ENCODE measurements at places on chromosomes 11 and 22.

- no peak for DNase-seq
Observed at GRCh38 chr11:96221244-96222070, 121.5 kb downstream of the MAML2 start.

- DNase-seq, result no peak
Observed at GRCh38 chr22:46652081-46652846, 32.1 kb downstream of the GRAMD4 start.

- DNase-seq, result no peak
Observed at GRCh38 chr11:129458756-129459535, 83.3 kb downstream of the BARX2 start.

- DNase-seq, result no peak
Observed at GRCh38 chr11:69669486-69669885, 5.7 kb downstream of the LTO1 start.

- DNase-seq, result no peak
Observed at GRCh38 chr22:34904486-34904885, 161.5 kb upstream of the ISX start.

- DNase-seq, result no peak
Observed at GRCh38 chr11:112408517-112408916, 147.9 kb upstream of the PLET1 start.

- no peak for DNase-seq
Observed at GRCh38 chr22:46355369-46355995, 20.0 kb downstream of the TRMU start.

GRCh38 chr11:113265362-113265761 lies 49.0 kb upstream of the TTC12 start:
- no peak for DNase-seq

DNA sequence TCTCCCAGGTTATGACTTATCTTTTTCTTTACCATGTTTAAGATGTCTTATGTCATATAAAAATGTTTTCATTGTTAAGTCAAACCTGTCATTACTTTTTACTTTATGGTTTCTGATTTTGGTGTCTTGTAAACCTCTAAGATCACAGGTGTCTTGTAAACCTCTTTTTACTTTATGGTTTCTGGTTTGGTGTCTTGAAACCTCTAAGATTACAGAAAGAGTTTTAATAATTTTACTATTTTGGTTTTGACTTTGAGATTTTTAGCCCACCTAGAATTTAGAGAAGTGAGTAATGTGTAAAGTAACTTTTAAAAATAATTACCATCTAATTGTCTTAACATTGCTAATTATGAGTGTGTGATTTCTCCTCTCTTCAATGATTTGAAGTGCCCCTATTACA lies 2.6 kb downstream of the CSF2RB start:
- DNase-seq, result no peak

GRCh38 chr22:24247564-24248344 lies 2.9 kb upstream of the GGT5 start:
- peak; percentile 9 for DNase-seq

GRCh38 chr11:1006762-1007161 lies 29.8 kb downstream of the MUC6 start:
- DNase-seq, result no peak

- DNase-seq, result no peak
Observed at GRCh38 chr11:33376331-33377310, 119.4 kb downstream of the HIPK3 start.

DNA sequence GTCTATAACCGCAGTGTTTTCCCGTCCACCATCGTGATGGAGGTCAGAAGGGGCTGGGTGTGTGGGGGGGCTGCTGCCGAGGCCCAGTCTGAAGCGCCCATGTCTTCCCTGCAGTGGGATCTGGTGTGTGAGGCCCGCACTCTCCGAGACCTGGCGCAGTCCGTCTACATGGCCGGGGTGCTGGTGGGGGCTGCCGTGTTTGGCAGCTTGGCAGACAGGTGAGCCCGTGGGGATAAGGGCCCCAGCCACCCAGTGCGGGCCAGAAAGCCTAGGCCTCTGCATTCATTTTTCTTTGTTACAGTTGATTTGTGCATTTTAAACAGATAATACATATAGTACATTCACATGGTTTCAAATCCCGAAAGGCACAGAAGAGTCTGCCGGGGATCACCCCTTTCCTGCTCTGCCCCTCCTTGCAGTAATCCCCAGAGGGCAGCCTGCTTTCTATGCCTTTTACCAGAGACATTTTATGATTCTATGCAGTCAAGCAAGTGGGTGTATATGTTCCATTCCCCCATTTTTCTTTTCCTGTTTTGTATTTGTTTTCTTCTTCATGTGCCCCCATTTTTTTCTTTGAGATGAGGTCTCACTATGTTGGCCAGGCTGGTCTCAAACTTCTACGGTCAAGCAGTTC lies 32.6 kb downstream of the CAPN1 start:
- no peak for DNase-seq

DNA sequence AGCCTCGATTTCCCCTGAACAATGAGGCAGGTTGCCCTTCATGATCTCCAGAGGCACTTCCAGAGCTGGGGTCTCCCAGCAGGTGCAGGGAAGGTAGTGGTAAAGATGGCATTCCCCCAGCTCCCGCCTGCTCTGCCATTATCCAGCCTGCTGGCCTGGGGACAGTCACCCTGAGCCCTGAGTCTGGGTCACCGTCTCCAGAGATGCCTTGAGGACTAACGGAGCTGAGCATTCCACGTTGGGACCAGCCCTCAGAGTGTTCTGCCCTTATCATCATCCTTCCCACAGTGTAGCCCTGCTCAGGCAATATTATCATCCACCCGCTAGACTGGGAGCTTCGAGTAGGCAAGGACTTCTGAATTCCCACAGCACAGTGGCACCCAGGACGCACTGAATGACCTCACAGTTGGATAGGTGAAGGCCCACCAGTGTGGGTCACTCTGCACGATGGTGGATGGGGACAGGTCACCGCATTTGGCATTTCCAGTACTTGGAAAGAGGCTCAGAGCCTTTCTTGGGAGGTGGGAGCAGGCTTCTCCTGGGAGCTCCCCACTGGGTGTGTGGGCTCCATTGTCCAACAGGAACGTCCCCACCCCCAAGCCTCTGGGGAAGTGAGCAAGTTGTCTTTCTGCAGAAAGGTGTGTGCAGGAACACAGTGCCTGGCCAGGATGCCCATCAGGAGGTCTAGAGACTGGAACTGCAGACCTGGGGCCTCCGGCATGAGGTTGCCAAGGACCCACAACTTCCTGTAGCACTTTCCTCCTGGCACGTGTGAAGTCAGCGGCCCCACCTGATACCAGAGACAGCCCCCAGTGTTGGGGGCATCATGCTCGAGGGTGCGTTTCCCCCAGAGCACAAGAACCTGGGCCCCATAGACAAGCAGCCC lies 51.4 kb upstream of the WNT7B start:
- no peak for DNase-seq

DNA sequence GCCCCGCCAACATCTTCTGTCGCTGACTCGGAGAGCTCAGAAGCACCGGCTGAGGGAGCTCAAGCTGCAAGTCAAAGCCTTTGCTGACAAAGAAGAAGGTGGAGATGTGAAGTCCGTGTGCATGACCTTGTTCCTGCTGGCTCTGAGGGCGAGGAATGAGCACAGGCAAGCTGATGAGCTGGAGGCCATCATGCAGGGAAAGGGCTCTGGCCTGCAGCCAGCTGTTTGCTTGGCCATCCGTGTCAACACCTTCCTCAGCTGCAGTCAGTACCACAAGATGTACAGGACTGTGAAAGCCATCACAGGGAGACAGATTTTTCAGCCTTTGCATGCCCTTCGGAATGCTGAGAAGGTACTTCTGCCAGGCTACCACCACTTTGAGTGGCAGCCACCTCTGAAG lies 6.7 kb downstream of the RAG1 start:
- DNase-seq, result no peak

- no peak for DNase-seq
Observed at GRCh38 chr11:120914601-120915000, 109.3 kb upstream of the TBCEL start.

GRCh38 chr22:43889860-43890253 lies 2.0 kb downstream of the PNPLA5 start:
- DNase-seq, result no peak

- DNase-seq, result no peak
Observed at GRCh38 chr22:44628835-44629234, 73.2 kb upstream of the PRR5 start.

- DNase-seq, result no peak
Observed at GRCh38 chr11:43874738-43875137, 5.9 kb upstream of the ALKBH3 start.

DNA sequence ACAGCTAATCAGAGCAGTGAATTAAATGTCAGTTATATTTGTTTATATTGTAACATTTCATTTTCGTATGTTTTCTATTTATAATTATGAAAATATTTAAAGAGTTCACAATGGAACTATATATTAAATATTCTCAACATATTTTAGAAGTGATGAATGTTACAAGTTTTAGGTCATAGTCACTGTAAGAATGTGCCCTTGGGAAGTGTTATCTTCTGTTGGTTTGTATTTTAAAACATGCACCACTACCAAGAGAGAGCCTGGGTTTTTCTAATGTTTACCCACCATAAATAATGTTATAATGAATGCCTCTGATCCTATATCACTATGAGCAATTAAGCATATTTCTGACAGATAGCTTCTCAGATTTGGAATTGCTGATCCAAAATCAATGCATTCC lies 171.0 kb downstream of the BCR start:
- DNase-seq, result no peak

DNA sequence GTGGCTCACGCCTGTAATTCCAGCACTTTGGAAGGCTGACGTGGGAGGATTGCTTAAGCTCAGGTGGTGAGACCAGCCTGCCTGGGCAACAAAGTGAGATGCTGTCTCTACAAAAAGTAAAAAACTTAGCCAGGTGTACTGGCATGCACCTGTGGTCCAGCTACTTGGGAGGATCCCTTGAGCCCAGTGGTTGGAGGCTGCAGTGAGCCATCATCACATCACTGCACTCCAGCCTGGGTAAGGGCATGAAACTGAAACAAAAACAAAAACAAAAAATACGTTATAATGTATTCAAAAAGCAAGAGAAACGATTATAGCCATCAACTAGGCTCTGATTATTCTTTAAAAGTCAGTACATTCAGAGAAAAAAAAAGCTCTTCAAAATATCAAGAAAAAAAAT lies 62.5 kb downstream of the TCF20 start:
- DNase-seq, result no peak

- DNase-seq, result no peak
Observed at GRCh38 chr11:16380941-16381568, 24.7 kb upstream of the SOX6 start.

- no peak for DNase-seq
Observed at GRCh38 chr11:69312453-69313404, 18.8 kb downstream of the MYEOV start.

GRCh38 chr11:112222303-112222702 lies 3.9 kb upstream of the PTS start:
- DNase-seq, result no peak

DNA sequence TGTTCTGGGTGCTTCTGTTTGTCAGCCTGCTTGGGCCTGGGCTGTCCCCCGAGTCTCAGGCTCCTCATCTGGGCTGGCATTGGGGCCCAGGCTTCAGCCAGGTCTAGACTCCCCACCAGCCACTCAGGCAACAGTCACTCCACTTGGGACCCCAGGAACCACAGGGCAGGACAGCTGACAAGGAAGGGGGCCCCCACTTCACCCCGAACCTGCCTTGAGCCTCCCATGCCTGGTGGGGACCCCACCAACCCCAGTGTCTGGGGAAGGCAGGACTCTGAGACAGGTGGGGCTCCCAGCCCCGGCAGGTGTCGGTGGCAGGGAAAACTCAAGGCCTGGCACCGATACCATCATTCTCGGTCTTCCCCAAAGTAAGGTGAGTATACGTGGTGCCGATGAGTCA lies 11.7 kb upstream of the LTO1 start:
- no peak for DNase-seq

- DNase-seq, result no peak
Observed at GRCh38 chr11:124954590-124954955, 571 bp downstream of the CCDC15 start.

DNA sequence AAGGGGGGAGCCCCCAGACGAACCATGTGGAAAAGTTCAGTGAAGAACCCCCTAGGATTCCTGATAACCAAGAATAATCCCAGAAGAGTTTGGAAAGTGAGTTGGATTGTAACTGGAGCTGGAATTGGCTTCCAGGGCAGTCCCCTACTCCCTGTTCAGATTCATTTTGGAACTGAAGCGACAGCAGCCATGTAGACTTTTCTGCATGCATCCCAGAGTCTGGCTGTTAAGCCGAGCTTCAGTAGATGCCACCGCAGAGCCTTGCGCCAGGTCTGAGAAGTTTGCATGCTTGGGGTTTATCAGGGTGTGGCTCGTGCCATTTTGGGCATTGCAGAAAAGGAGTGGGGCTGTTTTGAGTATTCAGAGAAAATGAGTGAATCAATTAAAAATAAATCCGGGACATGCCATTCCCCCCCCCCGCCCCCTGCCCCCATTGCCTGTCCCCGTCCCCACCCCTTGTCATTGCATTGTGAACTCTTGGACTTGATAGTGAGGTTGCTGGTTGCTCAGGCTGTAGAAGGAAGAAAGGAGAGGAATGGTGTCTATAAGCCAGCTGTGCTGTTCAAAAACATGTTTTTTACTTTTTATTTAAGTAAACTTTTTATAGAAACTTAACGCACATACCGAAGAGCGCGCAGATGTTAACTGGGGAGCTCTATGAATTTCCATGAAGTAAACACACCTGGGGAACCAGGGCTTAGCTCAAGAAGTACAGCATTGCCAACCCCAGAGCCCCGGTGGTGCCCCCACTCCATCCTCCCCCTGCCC lies 71.2 kb downstream of the LDLRAD3 start:
- DNase-seq, result no peak

DNA sequence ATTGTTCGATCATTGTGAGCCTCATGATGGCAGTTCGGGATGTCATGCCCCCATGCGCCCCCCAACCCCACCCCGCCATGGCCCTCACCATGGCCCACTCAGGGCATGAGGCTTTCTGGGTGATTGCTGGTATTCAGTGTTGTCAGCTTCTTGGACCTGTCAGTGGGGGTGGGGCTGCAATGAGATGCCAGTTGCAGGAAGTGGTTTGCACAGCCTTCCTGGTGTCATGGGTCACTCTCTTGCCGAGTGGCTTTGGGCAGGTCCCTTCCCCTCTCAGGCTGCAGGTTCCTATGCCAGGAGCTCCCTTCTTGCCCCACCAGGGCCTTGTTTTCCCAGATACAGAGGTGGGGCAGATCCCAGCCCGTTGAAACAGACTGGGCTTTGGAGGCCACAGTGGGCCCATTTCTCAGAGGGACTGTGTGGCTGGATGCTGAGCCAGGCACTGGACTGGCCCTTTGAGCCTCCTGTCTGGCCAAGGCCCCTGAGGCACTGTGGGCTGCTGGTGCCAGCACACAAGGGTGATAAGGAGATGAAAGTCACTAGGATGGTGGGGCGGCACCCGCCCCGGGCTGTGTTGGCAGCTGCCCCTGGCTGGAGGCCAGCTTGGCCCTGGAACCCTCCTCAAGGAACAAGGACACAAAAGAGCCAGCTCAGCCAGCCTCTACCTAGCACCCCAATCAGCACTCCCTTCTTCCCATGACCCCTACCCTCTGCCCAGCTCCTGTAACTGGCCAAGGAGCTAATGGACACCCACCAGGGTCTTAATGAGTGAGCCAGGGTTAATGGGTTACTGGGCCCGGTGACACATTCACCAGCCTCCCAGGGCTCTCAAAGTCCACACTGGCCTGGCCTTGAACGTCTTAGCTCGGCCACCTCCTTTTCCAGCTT lies 1.5 kb upstream of the GGT1 start:
- DNase-seq, result no peak

GRCh38 chr22:17707526-17707925 lies 66.7 kb downstream of the BID start:
- DNase-seq, result no peak

- DNase-seq, result no peak
Observed at GRCh38 chr22:50271519-50271970, 1.4 kb upstream of the MAPK11 start.
